ENCODE measurements at places on chromosomes 2 and 18.

- DNase-seq: no peak
Observed at GRCh38 chr2:11710632-11711353, 35.6 kb upstream of the LPIN1 start.

DNA sequence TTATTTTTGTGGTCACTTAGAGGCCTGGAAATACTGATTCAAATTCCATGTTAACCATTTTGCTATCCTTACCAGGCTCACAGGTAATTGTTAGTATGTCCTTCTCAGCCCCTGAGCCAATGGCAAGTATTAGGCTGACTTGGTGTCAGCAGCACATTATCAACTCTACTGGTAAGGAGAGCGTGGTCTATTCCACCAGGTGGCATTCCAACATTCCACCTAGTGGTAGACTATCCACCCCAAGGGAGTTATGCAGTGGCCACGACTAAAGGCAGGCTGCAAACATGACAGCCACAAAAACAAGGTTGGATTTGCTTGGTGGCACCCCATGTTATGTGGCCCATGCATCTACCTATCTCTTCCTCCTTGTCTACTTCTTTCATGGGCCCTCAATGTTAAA is 31.8 kb upstream of the GCC2 start:
- peak; percentile 25 for DNase-seq

DNA sequence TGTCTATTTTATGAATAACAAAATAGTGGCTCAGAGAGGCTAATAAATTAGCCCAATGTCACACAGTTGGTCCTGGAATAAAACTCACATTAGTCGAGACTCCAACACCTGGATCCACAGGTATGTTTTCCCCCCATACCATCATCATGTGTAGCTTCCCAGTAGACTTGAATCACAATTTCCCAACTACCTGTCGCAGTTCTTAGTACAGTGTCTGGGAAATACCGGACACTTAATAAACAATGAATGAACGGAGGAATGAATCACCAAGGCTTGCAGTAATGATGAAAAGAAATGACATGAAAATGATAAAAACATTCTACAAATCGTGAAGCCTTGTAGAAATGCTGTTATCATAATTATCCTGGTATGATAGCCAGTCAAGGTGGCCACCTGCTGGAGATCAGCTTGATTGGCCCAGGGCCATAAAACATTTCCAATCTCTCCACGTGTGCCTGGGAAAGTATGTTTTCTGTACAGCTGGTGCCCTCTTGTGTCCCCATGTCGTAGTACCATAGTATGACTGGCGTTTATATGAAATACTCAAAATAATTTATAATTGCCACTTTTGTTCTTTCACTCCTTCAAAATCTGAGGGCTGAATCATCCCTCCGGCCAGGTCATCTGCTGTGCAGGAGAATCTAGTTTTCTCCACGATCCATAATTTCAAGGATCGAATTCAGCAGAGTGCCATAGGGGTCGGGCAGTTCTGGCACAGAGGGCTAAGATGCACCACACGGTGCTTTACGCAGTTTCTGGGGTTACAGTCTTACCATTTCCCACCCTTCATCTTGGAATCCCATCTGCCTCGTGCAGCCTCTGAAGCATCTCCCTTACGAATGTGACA is 95.4 kb downstream of the LAMA1 start:
- DNase-seq: no peak

DNA sequence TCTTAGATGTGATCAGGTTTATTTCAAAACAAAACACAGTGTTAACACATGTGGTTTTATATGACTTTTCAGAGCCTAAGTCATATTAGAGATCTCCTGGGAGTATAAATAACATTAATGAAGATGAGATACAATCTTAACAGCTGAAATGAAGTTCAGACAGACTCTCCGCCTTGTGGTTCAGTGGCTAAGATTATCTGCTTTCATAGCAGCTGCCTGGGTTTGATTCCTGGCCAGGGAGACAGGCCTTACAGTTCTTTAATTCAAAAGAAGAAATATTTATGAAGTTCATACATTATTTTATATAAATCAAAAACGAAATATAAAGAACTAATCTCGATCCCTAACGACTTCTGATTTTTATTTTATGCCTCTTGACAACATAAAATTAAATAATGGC is 35.2 kb upstream of the TTC32 start:
- DNase-seq: no peak

- DNase-seq: no peak
Observed at GRCh38 chr2:225598426-225598825, 198.9 kb downstream of the NYAP2 start.

- no peak for DNase-seq
Observed at GRCh38 chr2:183998041-183998796, 600.1 kb upstream of the ZNF804A start.

- no peak for DNase-seq
Observed at GRCh38 chr2:109269706-109270504, 140.9 kb downstream of the SH3RF3 start.

DNA sequence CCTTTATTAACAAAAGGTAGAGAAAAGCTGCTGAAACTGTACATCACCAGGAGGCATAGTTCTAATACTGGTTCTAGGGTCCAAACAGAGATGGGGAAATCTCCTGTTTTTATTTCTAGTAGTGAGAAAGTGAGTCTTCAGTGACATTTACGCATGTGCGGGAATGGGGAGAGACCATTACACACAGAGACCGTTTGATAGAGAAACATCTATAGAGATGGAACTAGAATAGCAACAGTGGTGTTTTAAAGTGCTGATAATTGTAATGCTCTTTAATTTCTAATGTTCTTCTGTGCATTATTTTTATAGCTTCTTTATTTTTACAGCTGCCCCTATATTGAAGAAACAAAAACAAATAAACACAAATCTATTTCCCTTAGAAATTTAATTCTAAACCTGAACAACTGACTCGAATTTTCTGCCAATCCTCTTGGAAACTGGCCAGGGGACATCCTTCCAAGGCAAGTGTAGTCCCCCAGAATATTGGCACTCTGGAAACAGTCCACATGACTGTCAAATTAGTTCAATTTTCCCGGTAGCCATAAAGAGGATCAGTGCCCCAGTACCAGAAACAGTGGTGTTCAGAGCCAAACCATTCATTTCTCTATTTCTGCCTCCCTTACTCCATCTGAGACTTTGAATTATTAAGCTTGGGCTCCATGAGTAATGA is 260.9 kb downstream of the ICOS start:
- no peak for DNase-seq

DNA sequence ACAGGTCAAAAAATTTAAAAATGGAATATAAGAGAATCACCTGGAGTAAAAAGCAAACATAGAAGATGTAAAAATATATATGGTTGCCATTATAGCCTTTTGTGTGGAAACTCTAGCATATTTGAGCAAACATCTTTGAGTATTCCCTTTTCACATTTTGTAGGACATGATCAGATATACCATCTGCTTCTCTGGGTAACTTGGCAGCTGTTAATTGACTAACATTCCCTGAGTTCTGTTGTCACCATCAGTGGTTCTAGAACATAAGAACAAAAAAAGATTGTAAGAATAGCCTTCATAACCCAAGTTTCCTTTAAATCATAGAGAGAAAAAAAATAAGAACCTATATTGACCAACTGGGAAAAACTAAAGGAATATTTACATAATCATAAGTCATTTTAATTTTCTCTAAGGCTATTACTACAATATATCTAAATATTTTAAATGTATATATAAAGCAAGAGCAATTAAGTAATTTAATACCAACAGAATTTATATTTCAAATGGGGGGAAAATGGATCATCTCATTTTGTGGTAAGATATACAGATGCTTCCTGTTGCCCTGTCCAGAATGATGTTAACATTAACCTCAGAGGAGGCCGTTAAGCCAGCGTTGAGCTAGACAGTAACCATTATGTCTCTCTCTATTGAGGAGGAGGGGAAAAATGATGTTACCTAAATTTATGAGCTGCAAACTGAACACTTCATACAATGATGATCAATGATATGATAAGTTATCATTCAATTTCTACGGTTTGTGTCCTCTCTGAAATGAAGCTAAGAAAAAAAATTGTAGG is 9.8 kb upstream of the INO80D start:
- no peak for DNase-seq

GRCh38 chr2:117941693-117942092 is 72.2 kb downstream of the CCDC93 start:
- no peak for DNase-seq

- no peak for DNase-seq
Observed at GRCh38 chr2:237556773-237557632, 9.4 kb upstream of the PRLH start.

- DNase-seq: no peak
Observed at GRCh38 chr2:222288590-222289277, 10.1 kb downstream of the PAX3 start.

DNA sequence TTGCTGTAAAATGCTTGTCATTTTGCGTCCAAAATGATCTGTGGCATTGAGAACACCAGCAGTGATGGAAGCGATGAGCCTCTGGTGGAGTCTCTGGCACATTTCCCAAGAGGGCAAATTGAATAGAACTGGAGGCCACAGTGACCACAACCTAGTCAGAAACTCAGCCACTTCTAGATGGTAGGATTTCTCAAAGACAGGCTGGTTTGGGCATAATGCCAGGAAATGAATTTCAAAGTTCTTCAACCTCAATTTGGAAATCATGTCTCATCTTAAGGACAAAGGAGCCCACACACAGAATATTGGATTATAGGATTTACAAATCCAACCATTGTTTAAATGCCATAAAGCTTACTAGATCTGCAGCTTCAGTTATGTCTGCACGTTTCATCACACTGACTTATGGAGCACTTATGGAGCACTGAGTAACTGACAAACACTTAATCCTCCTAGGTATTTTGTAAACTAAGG is 132.1 kb downstream of the COL6A3 start:
- DNase-seq: no peak

- DNase-seq: no peak
Observed at GRCh38 chr2:8244639-8245038, 437.2 kb upstream of the ID2 start.

- DNase-seq: no peak
Observed at GRCh38 chr2:162787616-162788015, 51.0 kb downstream of the KCNH7 start.

- no peak for DNase-seq
Observed at GRCh38 chr2:71736986-71737385, 283.6 kb downstream of the DYSF start.

DNA sequence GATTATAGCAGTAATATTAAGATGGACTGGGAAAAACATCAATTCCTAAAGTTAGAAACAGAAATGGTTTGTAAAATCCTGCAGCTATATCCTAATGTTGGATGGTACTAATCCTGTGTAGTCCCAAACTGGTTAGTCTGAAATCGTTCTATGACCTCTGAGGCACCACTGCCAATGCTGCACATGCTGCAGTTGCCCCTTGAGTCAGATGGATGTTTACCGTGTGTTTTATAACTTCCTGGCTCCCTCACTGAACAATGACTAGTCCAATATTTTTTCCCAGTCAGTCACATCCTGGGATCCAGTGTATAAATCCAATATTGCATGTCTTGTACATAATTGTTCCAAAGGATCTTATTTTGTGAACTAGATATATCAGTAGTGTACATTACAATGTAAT is 226.7 kb upstream of the PKDCC start:
- no peak for DNase-seq

- DNase-seq: no peak
Observed at GRCh38 chr2:119814216-119814615, 54.5 kb downstream of the PTPN4 start.

DNA sequence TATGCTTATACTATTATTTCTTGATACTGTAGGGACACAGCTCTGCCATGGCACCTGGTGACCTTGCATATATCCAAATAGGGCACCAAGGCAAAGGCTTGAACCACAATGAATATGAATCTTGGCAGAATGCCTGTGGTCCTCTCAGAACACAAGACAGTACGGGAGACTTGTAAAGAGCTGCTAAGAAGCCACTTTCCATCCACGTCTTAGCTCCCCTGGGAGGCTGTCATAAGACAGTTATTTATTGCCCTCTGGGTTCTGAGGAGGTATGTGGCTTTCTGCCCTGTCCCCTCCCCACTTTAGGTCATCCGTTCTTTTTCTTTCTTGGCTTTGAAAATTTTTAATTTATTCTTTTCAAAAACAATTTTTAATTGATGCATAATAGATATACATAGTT is 29.8 kb upstream of the MRPL33 start:
- no peak for DNase-seq

GRCh38 chr2:147386284-147386683 is 458.5 kb upstream of the ACVR2A start:
- DNase-seq: no peak

- no peak for DNase-seq
Observed at GRCh38 chr18:26901020-26901419, 35.5 kb upstream of the AQP4 start.

DNA sequence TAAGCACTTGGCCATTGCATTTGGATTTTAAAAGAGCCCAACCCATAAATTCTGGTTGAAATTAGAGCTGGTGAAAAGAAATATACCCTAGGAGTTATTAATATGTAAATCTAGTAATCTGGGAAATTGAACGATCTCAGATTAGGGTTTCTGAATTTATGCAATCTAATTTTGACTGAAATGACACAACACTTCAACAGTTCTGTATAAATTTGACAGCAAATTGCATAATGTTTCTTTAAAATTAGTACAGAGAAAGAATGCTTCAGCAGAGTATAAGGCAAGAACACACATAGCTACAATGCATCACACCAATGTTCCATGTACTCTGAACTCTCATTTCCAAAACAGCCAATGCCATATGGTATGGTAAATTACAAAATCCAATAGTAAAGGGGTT is 201.5 kb upstream of the ITGA4 start:
- DNase-seq: no peak

DNA sequence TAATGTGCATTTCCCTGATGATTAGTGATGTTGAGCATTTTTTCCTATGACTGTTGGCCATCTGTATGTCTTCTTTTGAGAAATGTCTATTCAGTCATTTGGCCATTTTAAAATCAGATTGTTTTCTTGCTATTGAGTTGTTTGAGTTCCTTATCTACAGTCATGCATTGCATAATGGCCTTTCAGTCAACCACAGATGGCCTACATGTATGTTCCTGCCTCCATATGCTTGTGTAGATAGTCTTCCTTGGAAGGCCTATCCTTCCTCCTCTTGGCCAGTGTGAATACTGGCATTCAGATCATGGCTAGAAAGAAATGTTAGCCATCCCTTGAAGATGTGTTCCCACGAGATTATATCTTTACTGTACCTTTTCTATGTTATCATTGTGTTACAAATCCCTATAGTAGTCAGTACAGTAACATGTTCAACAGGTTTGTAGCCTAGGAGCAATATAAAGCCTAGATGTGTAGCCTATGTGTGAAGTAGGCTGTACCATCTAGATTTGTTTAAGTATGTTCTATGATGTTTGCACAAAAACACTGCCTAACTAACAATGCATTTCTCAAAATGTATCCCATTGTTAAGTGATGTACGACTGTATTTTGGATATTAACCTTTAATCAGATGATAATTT is 65.6 kb upstream of the CD302 start:
- DNase-seq: no peak

DNA sequence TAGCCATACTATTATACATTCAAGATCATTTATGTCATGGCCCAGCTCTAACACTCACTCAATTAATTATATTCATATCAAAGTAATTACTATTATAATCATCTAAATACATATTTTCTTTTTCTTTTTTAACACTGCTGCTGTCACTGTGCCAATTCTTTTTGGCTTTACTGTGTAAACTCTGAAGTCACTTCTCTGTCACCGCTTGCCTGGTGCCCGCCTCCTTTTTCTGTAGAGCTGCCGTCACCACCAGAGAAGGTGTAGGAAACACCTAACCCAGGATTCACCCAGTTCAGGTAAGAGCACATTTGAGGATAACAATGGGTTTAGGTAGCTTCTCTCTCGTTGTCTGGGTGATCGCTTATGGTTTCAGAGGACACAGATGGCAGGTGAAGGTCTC is 93.3 kb downstream of the AOX1 start:
- no peak for DNase-seq

Data from CD4-positive, alpha-beta T cell (primary cell).